HCT116 (cell line): ENCODE measurements at places on chromosomes 1 and 21. TPM values are rescaled to one million over a fixed set of nuclear protein-coding genes. Genes with fewer than 3 reads are reported as not detected.

SPRR1B gene
- total RNA-seq: 0.66 TPM

TEX38 gene
- 0.47 TPM for total RNA-seq

REN gene
- 0.47 TPM for total RNA-seq

ACTN2 gene
- total RNA-seq: 0.20 TPM

OR2G6 gene
- total RNA-seq: not detected

RYR2 gene
- total RNA-seq: 0.02 TPM

JAM2 gene
- total RNA-seq: 0.15 TPM

NGF gene
- total RNA-seq: not detected

LCE2C gene
- total RNA-seq: not detected

DNA sequence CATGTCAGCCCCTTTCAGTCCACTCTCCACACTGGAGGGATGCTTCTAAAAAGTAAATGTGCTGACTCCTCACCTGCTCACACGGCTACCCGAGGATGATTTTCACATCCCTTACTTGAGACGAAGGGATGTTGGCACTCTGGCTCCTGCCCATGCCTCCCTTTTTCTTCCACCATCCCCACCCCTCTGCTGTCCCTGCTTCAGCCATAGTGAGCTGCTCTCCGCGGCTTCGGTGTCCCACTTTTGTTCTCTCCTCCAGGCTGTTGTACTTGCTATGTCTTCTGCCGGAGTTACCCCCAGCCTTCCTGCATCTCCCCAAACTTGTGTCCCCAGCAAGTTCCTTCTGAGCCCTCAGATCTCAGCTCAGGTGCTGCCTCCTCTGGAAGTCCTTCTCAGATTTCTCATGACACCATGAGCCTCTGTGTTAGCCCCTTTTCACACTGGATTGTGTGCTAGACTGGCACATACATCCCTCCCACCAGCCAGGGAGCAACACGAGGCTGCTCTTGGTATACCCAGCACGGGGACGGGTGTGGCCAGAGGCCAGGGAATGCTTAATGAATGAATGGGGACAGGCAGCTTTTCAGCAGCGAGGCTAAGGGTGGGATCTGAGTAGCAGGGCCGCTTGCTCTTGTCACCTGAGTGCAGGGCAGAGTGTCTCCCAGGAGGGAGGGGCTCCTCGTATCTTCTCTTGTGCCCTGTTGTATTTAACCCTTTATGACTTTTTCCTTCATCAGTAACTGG is 1.3 kb downstream of the ACOT11 start:
- no peak overlapping the region for H3K4me3 ChIP-seq
- no peaks in the 10 kb centered on the region; the same call in 1 of the 2 replicates for H3K4me1 ChIP-seq
- H3K36me3 ChIP-seq: no peaks in the 10 kb centered on the region
- no peak overlapping the region for H3K27ac ChIP-seq
- DNase-seq: no peak
- no peaks in the 10 kb centered on the region for H3K27me3 ChIP-seq

GRCh38 chr1:210366767-210367166 is 38.1 kb downstream of the HHAT start:
- H3K27me3 ChIP-seq: no peaks in the 10 kb centered on the region
- no peak for DNase-seq
- no peaks in the 10 kb centered on the region for H3K36me3 ChIP-seq
- H3K4me3 ChIP-seq: no peak overlapping the region
- no peaks in the 10 kb centered on the region for H3K4me1 ChIP-seq

DNA sequence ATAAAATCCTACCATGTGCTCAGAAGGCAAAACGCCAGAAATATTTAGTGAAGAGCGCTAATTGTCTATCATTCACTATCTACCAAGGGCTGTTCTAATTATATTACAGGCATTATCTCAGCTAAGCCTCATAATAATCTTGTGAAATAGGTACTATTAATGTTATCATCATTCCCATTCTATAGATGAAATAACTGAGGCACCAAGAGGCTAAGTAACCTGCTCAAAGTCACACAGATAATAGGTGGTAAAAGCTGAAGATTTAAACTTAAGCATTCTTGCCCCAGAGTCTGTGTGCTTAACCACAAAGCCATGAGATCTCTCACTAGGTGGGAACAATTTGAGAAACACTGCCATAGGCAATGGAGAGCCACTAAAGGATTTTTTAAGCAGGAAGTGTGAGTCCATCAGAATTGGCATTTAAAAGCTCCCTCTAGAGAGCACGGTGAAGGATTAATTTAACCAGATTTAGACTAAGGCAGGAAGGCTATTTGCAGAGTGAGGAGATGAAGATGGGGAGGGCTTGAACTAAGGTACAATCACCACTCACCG is 1.7 kb upstream of the SMAP2 start:
- H3K36me3 ChIP-seq: no peaks in the 10 kb centered on the region
- H3K27me3 ChIP-seq: no peaks in the 10 kb centered on the region
- DNase-seq: no peak
- peaks cover 17% of the 10 kb centered on the region for H3K4me1 ChIP-seq
- no peak overlapping the region for H3K27ac ChIP-seq

- no peak overlapping the region for H3K4me3 ChIP-seq
- H3K27ac ChIP-seq: no peak overlapping the region
- H3K27me3 ChIP-seq: peaks cover 4% of the 10 kb centered on the region; the same call in 1 of the 2 replicates
Measured at GRCh38 chr21:38352536-38353219, 95.9 kb downstream of the KCNJ15 start.

DNA sequence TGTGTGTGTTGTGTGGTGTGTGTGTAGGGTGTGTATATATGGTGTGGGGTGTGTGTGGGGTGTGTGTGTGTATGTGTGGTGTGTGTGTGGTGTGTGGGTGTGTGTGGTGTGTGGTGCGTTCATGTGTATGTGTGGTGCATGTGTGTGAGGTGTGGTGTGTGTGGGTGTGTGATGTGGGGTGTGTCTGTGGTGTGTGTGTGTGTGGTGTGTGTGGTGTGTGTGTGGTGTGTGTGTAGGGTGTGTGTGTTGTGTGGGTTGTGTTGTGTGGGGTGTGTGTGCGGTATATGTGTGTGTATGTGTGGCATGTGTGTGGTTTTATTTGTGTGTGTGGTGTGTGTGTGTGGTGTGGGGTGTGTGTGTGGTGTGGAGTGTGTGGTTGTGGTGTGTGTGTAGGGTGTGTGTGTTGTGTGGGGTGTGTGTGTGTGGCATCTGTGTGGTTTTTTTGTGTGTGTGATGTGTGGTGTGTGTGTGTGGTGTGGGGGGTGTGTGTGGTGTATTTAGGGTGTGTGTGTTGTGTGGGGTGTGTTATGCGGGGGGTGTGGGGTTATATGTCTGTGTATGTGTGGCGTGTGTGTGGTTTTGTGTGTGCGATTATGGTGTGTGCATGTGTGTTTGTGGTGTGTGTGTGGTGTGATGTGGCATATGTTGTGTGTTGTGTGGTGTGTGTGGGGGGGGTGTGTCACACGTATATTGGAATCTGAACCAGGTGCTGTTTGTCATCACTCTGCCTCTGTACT is 17.1 kb upstream of the ZBTB21 start:
- H3K27me3 ChIP-seq: 0 out of 2 replicates have a peak, but pooled peaks cover 4% of the 10 kb centered on the region
- no peak for DNase-seq
- H3K36me3 ChIP-seq: no peaks in the 10 kb centered on the region
- H3K4me1 ChIP-seq: peaks cover 5% of the 10 kb centered on the region; the same call in 1 of the 2 replicates

DNA sequence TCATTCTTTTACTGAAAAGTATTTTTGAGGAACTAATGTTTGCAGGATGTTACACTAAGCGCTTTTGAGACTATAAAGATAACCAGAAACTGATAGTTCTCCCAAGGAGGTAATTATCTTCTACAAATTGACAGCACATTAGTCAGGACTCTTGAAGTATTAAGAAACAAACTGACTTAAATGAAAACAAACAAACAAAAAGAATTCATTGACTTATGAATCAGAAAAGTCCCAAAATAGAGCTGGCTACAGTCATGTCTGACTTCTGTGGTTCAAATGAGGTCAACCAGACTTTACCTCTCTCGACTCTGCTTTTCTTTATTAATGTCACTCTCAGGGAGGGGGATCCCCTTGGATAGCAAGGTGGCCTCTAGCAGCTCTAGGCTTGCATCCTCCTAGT is 296.8 kb downstream of the TPR start:
- no peak overlapping the region for H3K4me3 ChIP-seq
- no peaks in the 10 kb centered on the region for H3K27me3 ChIP-seq
- H3K4me1 ChIP-seq: 0 out of 2 replicates have a peak, but pooled peaks cover 3% of the 10 kb centered on the region
- DNase-seq: no peak
- H3K27ac ChIP-seq: no peak overlapping the region

DNA sequence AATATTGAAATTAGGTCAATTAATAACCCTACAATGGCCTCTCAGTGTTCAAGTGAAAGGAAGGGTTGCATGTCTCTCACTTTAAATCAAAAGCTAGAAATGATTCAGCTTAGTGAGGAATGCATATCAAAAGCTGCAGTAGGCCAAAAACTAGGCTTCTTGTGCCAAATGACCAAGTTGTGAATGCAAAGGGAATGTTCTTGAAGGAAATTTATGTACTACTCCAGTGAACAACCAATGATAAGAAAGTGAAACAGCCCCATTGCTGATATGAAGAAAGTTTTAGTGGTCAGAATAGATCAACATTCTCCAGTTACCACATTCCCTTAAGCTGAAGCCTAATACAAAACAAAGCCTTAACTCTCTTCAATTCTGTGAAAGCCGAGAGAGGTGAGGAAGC is 10.0 kb downstream of the MAEL start:
- no peak overlapping the region for H3K27ac ChIP-seq
- DNase-seq: no peak
- no peaks in the 10 kb centered on the region for H3K4me1 ChIP-seq
- H3K4me3 ChIP-seq: no peak overlapping the region
- no peaks in the 10 kb centered on the region for H3K27me3 ChIP-seq
- H3K36me3 ChIP-seq: no peaks in the 10 kb centered on the region

- no peak overlapping the region for H3K27ac ChIP-seq
- peaks cover 3% of the 10 kb centered on the region; the same call in 1 of the 2 replicates for H3K4me1 ChIP-seq
- H3K4me3 ChIP-seq: no peak overlapping the region
- no peak for DNase-seq
- H3K27me3 ChIP-seq: no peaks in the 10 kb centered on the region
Measured at GRCh38 chr1:54337928-54338327, 68.3 kb downstream of the SSBP3 start.

- no peaks in the 10 kb centered on the region for H3K27me3 ChIP-seq
- no peak overlapping the region for H3K4me3 ChIP-seq
- H3K27ac ChIP-seq: no peak overlapping the region
Measured at GRCh38 chr1:216224233-216224632, 199.0 kb downstream of the USH2A start.

DNA sequence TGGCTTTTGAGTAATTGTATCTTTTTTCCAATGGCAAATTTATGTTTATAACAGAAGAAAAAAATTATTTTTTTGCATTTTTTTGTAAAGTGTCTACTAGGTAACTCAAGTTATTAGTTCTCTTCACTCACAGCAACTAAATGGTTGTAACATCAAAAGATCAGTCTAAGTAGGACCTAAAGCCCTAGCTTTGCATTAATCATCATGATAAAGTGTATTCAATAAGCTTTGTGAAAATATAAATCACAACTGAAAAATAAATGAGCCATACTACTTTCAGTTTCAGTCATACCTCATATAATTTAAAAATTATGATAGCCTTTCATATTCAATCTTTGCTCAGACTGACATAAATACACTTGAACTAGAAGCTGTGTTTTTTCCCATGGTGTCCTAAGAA is 6.9 kb downstream of the TAF5L start:
- no peak overlapping the region for H3K4me3 ChIP-seq
- no peaks in the 10 kb centered on the region for H3K4me1 ChIP-seq
- H3K27me3 ChIP-seq: no peaks in the 10 kb centered on the region
- H3K27ac ChIP-seq: no peak overlapping the region
- no peak for DNase-seq

- H3K4me1 ChIP-seq: no peaks in the 10 kb centered on the region
- H3K36me3 ChIP-seq: no peaks in the 10 kb centered on the region
- no peak within 1 kb of the TSS for H3K27ac ChIP-seq
- no peak for DNase-seq
- no peak within 1 kb of the TSS for H3K4me3 ChIP-seq
- peaks cover 22% of the 10 kb centered on the region; the same call in 1 of the 2 replicates for H3K27me3 ChIP-seq
Measured at GRCh38 chr1:46798810-46799209, at the start of gene CYP4B1. Gene CYP4B1 (plus strand): TSS chr1:46799046. CDS start chr1:46799082, 36 bp downstream.

GRCh38 chr1:76259270-76259669 is 184.7 kb downstream of the ST6GALNAC3 start:
- H3K27me3 ChIP-seq: no peaks in the 10 kb centered on the region
- no peak overlapping the region for H3K4me3 ChIP-seq
- no peaks in the 10 kb centered on the region for H3K36me3 ChIP-seq
- no peak for DNase-seq
- H3K4me1 ChIP-seq: peaks cover 6% of the 10 kb centered on the region; the same call in 1 of the 2 replicates
- H3K27ac ChIP-seq: no peak overlapping the region

DNA sequence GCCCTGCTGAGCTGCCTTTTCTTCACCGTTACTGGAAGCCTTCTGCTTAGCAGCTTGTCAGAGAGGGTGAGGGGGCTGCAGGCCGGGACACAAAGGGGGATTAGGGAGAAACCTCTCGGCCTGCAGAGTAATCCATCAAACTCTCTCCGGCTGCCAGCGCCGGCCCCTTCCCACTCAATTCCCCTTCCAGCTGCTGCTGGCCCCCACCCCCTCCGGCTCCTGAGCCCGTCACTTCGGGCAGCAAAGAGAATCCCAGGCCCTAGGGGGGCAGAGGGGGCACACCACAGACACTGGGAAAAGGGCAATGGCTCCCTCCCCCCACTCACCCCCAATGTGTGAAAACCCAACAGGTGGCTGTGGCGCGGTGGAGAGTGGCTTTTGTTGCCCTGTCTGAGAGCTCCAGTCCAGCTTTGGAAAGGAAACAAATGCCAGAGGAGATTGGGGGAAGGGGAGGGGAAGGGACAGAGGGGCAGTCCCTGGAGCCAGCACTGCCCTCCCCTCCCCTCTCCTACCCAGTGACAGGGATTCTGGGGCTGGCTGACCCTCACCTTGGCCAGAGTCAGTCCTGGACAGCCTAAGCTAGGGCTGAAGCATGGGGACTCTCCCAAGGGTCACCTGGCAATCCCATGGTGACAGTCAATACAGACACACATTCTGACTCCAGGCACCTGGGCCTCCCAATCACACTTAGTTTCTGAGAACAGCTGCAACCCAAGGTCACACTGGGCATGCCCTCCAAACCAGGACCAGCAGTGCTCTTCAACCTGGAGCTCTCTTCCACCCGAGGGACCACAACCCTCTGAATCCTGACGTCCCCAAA is 9.5 kb downstream of the SLC45A3 start:
- H3K27ac ChIP-seq: no peak overlapping the region; the same call in 1 of the 2 replicates
- no peaks in the 10 kb centered on the region for H3K27me3 ChIP-seq
- no peaks in the 10 kb centered on the region for H3K36me3 ChIP-seq
- no peak overlapping the region for H3K4me3 ChIP-seq
- DNase-seq: no peak

GRCh38 chr1:13619909-13620308 is 36.3 kb downstream of the PDPN start:
- H3K4me3 ChIP-seq: no peak overlapping the region
- no peaks in the 10 kb centered on the region for H3K27me3 ChIP-seq
- no peaks in the 10 kb centered on the region for H3K4me1 ChIP-seq
- no peak for DNase-seq

- H3K27me3 ChIP-seq: no peaks in the 10 kb centered on the region
- DNase-seq: no peak
- H3K4me3 ChIP-seq: no peak overlapping the region
- no peak overlapping the region for H3K27ac ChIP-seq
Measured at GRCh38 chr1:13538832-13539231, 25.0 kb upstream of the LRRC38 start.

DNA sequence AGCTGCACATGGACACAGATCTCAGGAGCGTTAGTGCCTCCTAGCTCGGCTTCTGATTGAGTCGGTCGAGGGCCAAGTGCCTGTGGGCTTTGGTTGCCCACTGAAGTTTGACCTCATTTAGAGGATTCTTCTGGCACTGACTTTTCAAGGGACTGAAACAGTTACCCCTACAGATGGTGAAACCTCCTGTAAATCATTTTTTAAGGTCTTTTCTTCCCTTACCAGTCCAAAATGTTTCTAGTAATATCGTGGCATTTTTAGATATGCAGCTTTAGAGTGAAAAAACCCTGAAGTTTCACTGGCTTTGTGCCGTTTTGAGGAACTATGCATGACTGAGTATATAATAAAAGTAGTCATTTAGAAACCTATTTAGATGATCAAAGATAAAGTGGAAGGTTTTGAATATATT is 34.7 kb upstream of the L1TD1 start:
- H3K27ac ChIP-seq: no peak overlapping the region
- no peaks in the 10 kb centered on the region for H3K4me1 ChIP-seq
- no peaks in the 10 kb centered on the region for H3K36me3 ChIP-seq
